Naive thymus-derived CD4-positive, alpha-beta T cell (primary cell): ENCODE measurements at places on chromosomes 1 and 21. TPM values are rescaled to one million over a fixed set of nuclear protein-coding genes. Genes with fewer than 3 reads are reported as not detected.

The METTL25B gene
- 4.4 TPM for polyA plus RNA-seq

GRCh38 chr1:53627666-53628065 lies 111.3 kb downstream of the GLIS1 start:
- H3K27ac ChIP-seq = no peak overlapping the region
- no peak for DNase-seq
- H3K27me3 ChIP-seq = no peaks in the 10 kb centered on the region
- no peak overlapping the region for H3K4me3 ChIP-seq

DNA sequence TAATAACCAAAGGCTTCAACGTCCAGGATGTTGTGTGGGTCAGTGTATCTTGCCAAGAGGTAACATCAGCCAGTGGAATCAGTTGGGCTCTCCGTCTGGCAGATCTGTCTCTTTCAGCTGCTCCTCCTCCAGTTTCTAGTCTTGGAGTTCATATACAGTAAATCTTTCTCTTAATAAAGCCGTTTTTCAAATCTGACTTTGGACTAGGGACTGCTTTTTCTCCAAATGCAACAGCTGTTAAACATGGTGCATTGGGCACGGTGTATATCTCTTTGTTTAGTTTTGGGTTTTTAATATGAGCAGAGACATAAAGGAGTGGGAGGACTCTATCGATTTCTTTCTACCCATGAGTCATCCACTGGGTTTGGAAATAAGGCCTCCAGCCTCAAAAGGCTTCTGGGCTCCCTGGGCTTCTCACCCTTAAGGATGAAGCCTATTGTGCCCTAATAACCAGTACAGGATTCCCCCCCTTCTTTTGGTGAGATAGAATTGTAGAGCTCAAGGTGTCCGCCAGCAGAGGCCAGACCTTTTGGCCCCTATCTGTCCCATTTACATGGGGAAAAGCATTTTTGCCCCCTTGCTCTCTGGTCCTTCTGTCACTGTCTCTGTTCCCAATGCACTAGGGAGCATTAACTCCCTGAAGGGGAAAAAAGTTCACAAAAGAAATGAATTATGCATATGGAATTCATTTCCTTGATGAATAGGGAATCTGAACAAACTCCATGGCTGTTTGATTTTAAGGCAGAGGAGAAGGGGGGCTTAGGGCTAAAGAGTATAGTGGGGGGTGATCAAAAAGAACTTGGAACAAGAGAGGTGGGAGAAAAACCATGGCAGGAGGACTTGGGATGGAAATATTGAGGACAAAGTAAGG lies 86.0 kb downstream of the PBX1 start:
- no peak overlapping the region for H3K4me3 ChIP-seq
- H3K27me3 ChIP-seq = no peaks in the 10 kb centered on the region
- no peak for DNase-seq
- no peaks in the 10 kb centered on the region for H3K4me1 ChIP-seq
- no peaks in the 10 kb centered on the region for H3K36me3 ChIP-seq

DNA sequence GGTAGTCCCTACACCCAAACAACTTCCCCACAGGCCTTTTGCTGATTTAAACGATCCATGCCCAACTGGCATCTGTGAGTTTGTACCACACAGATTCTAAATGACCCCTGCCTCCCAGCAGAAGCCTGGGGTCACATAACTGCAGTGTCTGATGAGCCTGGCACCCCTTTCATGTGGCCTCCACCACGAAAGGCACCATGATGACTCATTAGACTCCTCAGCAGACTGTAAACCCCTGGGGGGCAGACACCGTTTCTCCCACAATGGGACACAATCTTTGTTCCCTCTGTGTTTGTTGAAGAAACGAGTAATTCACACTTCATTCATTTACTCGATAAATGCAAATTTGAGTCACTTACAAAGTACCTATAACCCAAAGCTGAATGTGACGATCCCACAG lies 81.6 kb downstream of the CCDC185 start:
- H3K4me1 ChIP-seq = no peaks in the 10 kb centered on the region
- H3K4me3 ChIP-seq = no peak overlapping the region
- no peaks in the 10 kb centered on the region for H3K27me3 ChIP-seq
- H3K36me3 ChIP-seq = no peaks in the 10 kb centered on the region
- no peak for DNase-seq

- H3K36me3 ChIP-seq = no peaks in the 10 kb centered on the region
- H3K27ac ChIP-seq = no peak within 1 kb of the TSS
- H3K4me1 ChIP-seq = peaks cover 16% of the 10 kb centered on the region
These were observed at the start of gene S100A9 for GRCh38 chr1:153357853-153358690. Gene S100A9 (plus strand): TSS chr1:153357854. CDS start chr1:153358284, 430 bp downstream.

DNA sequence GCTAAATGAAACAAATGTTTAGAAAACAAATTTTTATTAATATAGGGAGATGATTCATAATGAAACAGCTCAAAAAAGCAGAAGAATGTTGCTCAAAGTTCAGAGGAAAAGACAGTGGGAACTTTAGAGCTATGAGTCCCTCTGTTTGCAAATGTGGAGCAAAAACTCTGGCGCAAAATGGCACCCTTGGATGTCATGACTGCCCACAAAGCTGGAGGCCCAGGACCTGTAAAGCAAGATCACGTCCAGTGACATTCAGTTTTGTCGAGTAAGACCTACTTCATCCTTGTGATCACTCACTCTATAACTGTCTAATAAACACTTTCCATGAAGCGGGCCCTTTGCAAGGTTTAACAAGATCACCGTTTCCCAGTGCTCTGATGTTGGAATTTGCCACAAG lies 9.1 kb upstream of the EXO1 start:
- H3K27ac ChIP-seq = no peak overlapping the region
- H3K4me1 ChIP-seq = no peaks in the 10 kb centered on the region
- H3K36me3 ChIP-seq = no peaks in the 10 kb centered on the region
- no peaks in the 10 kb centered on the region for H3K27me3 ChIP-seq

- H3K4me3 ChIP-seq = peak within 1 kb of the TSS; percentile 88
- H3K27ac ChIP-seq = peak within 1 kb of the TSS; percentile 83
- peaks cover 22% of the 10 kb centered on the region for H3K4me1 ChIP-seq
- no peaks in the 10 kb centered on the region for H3K27me3 ChIP-seq
These were observed at the start of gene S100A10 for GRCh38 chr1:151993734-151994496. Gene S100A10 (minus strand): TSS chr1:151993859. CDS start chr1:151986230, 7,629 bp downstream.

- H3K27me3 ChIP-seq = no peaks in the 10 kb centered on the region
- H3K36me3 ChIP-seq = no peaks in the 10 kb centered on the region
- no peak overlapping the region for H3K4me3 ChIP-seq
These were observed 14.1 kb downstream of the CNTN2 start for GRCh38 chr1:205056956-205057568.

DNA sequence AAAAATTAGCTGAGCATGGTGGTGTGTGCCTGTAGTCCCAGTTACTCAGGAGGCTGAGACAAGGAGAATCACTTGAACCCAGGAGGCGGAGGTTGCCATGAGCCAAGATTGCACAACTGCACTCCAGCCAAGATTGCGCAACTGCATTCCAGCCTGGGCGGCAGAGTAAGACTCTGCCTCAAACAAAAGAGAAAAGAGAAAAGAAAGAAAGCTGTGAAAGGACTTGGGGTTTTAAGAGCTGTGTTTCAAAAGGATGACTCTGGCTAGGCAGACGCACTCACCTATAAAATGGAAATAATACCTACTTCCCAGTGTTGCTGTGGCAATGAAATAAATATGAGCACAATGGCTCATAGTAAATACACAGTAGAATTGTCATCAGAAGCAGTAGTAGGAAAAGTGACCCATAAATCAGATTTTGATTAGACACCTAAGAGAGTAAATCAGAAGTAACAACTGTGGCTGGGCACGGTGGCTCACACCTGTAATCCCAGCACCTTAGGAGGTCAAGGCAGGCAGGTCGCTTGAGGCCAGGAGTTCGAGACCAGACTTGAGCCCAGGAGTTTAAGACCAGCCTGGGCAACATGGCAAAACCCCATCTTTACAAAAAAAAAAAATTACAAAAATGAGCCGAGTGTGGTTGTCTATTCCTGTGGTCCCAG lies 45.9 kb upstream of the PUM1 start:
- no peak overlapping the region for H3K27ac ChIP-seq
- H3K4me1 ChIP-seq = no peaks in the 10 kb centered on the region
- H3K36me3 ChIP-seq = no peaks in the 10 kb centered on the region

The LCE1A gene
- not detected for polyA plus RNA-seq

The OR2L2 gene
- polyA plus RNA-seq = 0.36 TPM

The ADAMTS5 gene
- not detected for polyA plus RNA-seq

- no peak for DNase-seq
- no peak overlapping the region for H3K4me3 ChIP-seq
- no peaks in the 10 kb centered on the region for H3K36me3 ChIP-seq
- H3K27ac ChIP-seq = no peak overlapping the region
These were observed 52.6 kb upstream of the LYST start for GRCh38 chr1:235919127-235919832.

- H3K27ac ChIP-seq = no peak overlapping the region
- DNase-seq = peak; percentile 25
- no peaks in the 10 kb centered on the region for H3K27me3 ChIP-seq
- no peaks in the 10 kb centered on the region for H3K36me3 ChIP-seq
- no peaks in the 10 kb centered on the region for H3K4me1 ChIP-seq
These were observed 5.1 kb downstream of the CLCNKB start for GRCh38 chr1:16048573-16049189.

GRCh38 chr21:16578912-16579311 lies 849.1 kb downstream of the USP25 start:
- no peaks in the 10 kb centered on the region for H3K4me1 ChIP-seq
- no peak overlapping the region for H3K27ac ChIP-seq
- no peak overlapping the region for H3K4me3 ChIP-seq
- no peak for DNase-seq
- H3K27me3 ChIP-seq = no peaks in the 10 kb centered on the region
